Lower lobe of right lung (tissue), 2 donors: ENCODE measurements at places on chromosomes 13 and 19. TPM values are rescaled to one million over a fixed set of nuclear protein-coding genes. Genes with fewer than 3 reads are reported as not detected.

DNA sequence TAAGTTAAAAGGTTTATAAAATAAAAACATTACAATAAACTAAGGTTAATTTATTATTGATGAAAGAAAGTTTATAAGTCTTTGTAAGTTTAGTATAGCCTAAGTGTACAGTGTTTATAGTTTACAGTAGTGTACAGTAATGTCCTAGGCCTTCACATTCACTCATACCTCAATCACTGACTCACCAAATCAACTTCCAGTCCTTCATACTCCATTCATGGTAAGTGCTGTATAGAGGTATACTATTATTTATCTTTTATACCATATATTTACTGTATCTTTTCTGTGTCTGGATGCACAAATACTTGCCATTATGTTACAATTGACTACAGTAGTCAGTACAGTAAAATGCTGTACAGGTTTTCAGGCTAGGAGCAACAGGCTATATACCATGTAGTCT, 490.0 kb downstream of the GPC6 start:
- DNase-seq, result no peak

Gene GPR12
- total RNA-seq, result not detected

GRCh38 chr19:16571822-16572331, 338 bp downstream of the SLC35E1 start:
- peak; percentile 71 for DNase-seq

GRCh38 chr19:29815231-29815630, 3.4 kb downstream of the CCNE1 start:
- DNase-seq, result peak; percentile 8

DNA sequence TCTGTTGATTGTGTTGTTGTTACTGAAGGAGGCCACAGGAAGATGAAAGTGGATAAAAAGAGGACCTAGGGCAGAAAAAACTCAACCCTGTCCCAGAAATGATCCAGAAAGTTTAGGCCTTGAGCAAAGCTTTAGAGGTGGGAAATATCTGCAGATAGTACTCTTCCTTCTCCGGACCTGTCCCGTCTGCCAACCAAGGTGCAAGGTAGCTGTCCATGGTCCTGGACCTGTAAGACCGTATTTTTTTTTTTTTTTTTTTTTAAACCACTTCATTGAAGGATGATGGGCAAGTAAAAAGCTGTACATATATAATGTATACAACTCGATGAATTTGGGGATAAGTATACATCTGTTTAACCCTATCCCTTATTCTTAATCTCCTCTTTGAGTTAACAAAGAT, 225.9 kb downstream of the OLFM4 start:
- DNase-seq, result no peak

Gene S1PR4
- 35.7 TPM for total RNA-seq

- DNase-seq, result peak; percentile 52
Observed at GRCh38 chr19:9945319-9945966, 9.1 kb upstream of the OLFM2 start.

DNA sequence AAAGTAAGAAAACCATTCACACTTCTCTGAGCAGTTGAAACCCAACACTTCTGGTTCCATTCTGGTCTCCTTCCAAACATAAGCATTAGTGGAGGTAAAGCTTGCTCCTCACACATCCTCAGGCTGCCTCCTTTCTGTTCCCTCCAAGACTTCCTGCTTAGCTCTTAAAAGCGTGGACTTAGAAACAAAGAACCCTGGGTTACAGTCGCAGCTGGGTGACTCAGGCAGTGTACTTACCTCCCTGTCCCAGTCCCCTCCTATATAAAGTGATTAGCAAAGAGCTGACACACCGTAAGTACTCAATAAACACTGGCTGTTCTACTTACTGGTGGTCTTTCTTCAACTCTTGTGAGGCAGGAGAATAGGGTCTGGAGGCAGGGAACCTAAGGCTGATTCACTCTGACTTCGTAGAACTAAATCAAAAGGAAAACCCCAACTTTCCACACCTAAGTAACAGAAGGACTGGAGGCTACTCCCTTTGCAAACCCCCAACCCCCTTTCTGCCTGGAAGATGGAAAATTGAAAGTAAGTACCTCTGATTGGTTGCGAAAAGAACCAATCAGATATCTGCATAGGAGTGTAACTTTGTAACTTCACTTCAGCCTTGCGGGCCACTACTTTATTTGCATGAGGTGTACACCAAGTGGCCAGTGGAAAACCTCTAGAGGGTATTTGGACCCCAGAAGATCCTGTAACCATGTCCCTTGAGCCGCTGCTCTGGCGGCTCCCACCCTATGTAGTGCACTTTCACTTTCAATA, 165.4 kb downstream of the SUCLA2 start:
- DNase-seq, result no peak

GRCh38 chr19:33271246-33272021, 30.9 kb downstream of the CEBPA start:
- DNase-seq, result no peak

DNA sequence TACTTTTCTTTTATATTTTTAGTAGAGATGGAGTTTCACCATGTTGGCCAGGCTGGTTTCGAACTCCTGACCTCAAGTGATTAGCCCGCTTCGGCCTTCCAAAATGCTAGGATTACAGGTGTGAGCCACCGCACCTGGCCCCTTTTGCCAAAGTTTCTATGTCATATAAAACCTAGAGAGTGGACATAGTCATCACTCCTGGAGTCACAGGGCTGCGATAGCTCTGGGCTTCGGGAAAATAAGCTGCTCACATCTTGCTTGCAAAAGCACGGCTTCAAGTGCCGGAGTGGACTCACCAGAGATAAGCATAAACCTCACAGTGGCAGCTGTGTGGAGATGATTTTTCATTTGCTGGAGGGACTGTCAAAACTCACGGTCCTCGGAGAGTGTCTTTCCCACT, 171.2 kb downstream of the TEX29 start:
- no peak for DNase-seq

Gene CILP2
- 0.12 TPM for total RNA-seq

DNA sequence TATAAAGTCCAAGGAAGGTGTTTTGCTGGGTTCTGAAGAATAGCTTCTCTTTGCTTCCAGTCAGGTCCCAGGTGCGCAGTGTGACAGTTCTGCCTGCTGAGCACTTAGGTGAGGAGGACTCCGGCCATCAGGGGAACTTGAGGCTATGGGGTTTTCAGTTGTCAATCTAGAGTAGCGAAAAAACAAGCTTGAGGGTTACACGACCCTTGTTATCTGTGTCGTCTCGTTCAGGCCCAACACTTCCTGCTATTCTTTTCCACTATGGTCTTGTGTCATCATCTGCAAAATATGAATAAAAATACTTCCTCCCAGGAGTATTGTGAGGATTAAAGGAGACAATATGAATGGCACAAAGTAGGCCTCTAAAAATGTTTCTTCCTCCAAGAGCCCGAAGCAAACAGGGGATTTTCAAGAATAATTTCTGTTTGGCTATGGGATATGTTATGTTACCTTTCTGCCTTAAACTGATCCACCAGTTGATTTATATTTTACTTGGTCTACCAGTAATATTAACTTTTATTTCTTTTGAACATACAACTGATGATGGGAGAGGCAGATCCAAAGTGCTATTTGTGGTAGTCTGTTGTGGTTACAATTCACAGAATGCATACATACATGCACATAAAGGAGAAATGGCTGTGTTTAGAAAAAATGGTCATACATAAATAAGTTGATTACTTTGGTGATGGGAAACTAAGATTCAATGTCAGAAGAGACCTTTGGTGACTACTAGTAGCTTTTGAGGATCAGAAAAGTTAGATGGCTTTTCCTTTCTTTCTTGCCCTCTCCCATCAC, 40.5 kb upstream of the RCBTB2 start:
- DNase-seq, result no peak

DNA sequence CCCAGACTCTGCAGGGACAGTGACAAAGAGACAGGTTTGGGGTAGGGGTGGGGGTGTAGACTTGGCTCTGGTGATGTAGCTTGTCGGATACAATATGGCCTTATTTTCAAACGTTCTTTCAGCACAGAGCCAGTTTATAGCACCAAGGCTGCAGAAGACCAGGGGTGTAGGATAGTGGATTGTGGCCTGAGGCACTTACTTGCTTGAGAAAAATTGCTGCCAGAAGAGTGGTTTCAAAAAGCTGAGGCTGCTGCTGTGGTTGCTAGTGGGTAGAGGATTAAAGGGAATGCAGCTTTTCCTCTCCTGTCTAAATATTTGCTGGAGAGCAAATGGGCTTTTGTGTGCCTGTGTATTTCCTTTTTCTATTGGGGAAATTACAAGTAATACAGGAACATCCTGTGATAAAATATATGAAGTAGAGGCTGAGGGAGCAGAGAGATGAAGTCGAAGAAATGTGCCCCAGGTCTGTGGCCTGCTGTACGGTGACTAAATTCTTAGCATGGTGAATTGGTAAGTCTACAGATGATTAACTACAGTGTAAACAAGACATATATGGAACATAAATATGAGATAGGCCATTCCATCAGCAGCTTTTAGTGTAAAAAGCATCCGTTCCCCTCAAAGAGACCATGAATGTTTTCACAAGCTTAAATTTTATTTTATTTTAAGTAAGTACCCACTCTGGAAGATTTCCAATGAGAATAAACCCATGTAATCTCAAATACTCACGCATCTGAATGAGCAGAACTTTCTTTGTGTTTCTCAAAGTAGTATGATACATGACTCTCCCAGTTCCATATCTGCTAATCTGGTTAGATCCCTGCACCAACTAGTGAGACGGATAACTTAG, 112.9 kb downstream of the LRCH1 start:
- no peak for DNase-seq

- no peak for DNase-seq
Observed at GRCh38 chr13:37338726-37339385, 233.4 kb upstream of the CSNK1A1L start.

- no peak for DNase-seq
Observed at GRCh38 chr13:110920038-110920437, 5.2 kb upstream of the ANKRD10 start.

- no peak for DNase-seq
Observed at GRCh38 chr19:56811480-56811879, 29.0 kb downstream of the PEG3 start.

Gene CEACAM7
- total RNA-seq, result not detected

Gene CLIP3
- total RNA-seq, result 8.1 TPM

DNA sequence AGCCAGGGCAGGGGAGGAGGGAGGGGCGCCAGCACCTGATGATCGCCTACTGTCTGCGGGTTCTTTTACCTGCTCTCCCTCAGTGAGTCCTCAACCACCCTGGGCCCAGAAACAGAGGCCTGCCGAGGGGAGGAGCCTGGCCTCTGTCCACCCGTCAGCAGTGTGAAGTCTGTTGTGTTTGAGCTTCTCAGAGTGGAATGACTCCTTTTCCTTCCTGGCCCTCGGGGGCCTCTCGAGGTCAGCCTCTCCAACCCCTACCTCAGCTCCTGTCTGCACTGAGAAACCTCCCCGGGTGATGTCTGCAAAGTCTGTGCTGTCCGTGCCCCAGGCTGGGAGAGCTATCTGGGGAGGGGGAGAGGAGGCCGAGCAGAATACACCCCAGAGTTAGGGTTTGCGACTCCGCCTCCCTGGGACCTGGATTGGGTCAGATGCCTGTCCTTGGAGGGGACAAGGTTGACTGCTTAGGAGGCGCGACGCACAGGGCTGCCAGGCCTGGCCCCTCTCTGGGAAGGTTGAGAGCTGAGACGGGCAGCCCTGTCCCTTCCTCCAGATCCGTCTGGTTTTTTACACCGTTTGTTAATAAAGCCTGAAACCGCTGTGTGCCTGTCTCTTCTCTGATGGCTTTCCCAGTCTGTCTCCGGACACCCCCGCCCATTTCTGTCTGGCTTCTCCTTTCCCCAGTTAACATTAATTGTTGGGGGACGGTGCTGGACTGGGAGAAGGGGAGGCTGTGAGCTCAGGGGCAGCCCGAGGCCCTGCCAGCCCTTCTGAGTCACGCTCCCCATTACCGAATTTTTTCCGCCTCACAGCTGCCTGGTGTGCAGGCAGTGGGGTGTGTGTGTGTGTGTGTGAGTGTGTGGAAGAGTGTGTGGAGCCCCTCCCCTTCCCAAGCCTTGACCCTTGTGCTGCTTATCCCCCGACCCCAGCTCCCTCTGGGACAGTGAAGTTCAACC, 989 bp upstream of the SSC5D start:
- no peak for DNase-seq

DNA sequence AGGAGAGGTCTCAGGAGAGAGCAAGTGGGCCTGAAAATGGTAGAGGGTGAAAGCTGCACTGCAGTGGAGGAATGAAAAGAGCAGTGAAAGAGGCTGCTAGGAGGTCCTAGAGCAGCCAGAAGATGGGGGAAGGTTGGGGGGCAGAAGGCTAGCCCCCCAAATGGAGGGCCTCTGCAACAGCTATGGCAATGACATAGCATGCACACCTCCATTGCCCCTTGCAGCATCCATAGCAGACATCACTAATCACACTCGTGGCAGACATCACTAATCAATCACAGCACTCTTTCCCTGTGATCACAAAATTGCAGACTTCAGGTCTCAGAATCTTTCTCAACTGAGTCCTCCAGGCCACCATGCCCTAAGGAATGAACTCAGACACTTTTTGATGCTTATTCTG, 21.9 kb downstream of the CCL25 start:
- DNase-seq, result no peak

- DNase-seq, result no peak
Observed at GRCh38 chr13:91572944-91573598, 174.7 kb downstream of the GPC5 start.

DNA sequence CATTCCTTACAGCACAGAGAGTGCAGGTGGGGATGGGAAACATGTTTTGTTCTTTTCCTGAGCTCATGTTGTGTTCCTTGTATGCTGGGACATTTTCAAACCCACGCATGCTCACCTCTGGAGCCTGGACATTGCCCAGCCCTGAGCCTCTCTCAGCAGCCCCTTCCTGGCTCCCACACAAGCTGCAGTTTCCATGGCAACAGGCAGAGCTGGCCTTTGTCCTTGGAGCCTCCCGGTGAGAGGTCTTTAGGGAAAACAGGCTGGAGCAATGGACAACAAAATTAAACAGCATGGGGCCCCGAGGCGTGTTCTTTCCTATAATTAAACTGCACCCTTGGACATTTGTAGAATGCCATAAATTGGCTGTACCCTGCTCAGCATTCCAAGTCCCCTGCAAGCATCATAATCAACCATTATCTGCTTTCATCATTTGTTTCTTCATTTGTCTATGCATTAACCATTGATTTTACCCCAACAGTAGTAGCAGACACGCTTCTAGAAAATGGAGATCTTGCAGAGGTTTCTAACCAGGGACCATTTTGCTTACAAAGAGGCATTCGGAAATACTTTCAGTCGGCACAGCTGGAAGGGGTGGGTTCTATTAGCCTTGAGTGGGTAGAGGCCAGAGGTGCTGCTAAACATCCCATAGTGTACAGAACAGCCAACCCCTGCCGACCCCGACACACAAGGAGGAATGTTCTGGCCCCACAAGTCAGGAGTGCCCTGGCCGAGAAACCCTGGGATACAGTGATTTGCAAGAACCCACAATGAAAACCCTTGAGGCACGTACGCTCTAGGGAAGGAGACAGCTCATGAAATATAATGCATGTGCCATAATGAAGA, 133.4 kb upstream of the PEG3 start:
- DNase-seq, result no peak

Gene CAMSAP3
- total RNA-seq, result 25.6 TPM

GRCh38 chr19:42568006-42568405, 26.7 kb downstream of the CEACAM8 start:
- no peak for DNase-seq

Gene KLK15
- not detected for total RNA-seq

GRCh38 chr19:41311072-41311471, 1.1 kb downstream of the CCDC97 start:
- DNase-seq, result no peak

Gene B3GNT3
- total RNA-seq, result 1.6 TPM

GRCh38 chr19:45049073-45049736, 10.4 kb downstream of the CLASRP start:
- DNase-seq, result no peak

Gene C19orf18
- 1.0 TPM for total RNA-seq

Gene MYO16
- 0.24 TPM for total RNA-seq

Gene MZT1
- 8.9 TPM for total RNA-seq
